ENCODE measurements at places on chromosomes 5 and 9.

GRCh38 chr5:142495531-142495930 is 170.7 kb upstream of the SPRY4 start:
- no peak for DNase-seq

DNA sequence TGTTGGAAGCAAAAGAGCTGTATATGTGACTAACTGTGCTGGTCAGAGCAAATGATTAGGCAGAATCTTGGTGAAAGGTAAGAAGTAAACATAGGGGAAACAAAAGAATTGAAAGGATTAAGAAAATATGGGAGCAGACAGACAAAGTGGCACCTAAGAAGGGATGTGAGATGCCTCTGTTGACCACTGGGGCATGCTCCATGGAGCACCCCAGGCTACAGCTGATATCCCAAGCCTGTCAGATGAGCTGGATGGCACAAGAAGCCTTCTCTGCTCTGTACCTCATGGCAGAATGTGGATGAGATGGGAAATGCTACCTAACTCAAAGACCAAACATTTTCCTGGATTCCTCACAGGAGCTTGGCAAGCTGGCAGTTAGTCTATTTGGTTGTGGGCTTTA is 89.3 kb upstream of the SLIT3 start:
- DNase-seq, result no peak

GRCh38 chr5:153794327-153794726 is 244.4 kb downstream of the FAM114A2 start:
- no peak for DNase-seq

GRCh38 chr5:135993335-135993879 is 35.4 kb upstream of the TGFBI start:
- DNase-seq, result peak; percentile 89

- no peak for DNase-seq
Observed at GRCh38 chr5:24986326-24986725, 341.5 kb upstream of the CDH10 start.

DNA sequence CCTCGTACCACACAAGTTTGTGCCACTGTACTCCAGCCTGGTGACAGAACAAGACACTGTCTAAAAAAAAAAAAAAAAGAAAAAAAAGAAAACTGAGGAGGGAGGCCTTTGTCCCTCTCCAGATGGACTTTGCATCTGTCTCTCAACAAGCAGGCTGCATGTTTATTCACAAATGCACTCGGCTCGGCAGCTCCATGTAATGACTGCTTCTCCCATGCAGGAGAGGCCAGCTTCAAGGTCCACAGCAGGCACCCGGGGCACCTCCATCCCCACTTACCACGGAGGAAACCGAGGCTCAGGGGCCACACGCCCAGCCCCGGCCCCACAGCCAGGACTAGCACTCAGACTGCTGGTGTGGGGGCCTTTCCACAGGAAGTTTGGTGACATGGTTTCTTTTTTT is 13.1 kb upstream of the NCS1 start:
- DNase-seq, result no peak

All from fibroblast of pulmonary artery (primary cell).